ENCODE measurements at places on chromosomes 2 and 18. TPM values are rescaled to one million over a fixed set of nuclear protein-coding genes. Genes with fewer than 3 reads are reported as not detected.

DNA sequence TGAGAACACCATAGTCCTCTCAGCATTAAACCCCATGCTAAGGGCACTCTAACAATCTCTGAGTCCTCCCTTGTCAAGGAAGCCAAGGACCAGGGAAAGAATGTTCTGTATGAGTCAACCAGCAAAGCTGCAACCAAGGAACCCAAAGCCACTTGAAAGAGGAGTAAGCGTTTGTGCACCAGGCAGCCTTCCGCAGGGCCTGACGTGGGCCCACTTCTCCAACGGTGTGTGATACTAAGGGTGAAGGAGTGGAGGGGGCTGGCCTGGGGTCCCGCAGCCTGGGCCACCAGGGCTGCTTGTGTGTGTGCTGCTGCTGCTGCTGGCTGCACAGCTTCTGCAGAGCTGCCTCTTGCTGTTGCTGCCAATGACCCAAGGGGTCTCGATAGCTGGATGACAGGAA, 30.1 kb upstream of the GALNT14 start:
- no peak for DNase-seq

The C2orf68 gene
- 50.1 TPM for polyA plus RNA-seq

DNA sequence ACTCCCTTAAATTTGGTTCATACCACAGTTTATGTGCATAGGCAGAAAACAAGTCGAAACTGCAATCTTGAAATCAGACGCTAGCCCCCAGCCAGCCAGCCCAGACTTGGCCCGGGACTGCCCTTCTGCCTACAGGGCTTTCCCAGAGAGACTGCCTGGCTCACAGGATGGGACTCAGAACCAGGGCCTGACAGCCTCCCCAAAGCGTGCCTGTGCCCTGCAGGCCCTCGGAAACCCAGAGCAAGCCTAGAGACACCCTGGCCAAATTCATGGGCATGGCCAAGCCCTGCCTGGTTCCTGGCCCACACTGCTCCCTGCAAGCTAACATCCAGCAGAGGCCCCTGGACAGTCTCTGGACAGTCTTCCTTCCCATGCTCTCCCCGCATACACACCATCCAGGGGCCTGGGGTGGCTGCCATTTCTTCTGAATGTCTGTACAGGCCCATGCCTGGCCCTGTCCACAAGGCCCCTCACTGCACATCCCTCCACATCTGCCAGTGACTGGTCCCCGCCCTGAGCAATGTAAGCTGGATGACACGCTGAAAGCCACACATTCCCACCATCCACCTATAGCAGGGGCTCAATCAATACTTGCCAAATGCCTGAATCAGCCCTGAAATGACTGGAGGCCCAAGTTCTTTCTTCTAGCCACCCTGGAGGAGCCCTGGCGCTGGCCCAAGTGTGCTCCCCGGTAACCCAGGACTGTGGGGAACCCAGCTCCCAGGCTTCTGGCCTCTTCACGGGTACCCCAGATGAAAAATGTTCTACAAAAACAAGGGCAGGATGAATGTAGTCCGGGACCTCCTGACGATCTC, 73.1 kb downstream of the HDAC4 start:
- DNase-seq, result no peak

The MEIS1 gene
- polyA plus RNA-seq, result 122 TPM

DNA sequence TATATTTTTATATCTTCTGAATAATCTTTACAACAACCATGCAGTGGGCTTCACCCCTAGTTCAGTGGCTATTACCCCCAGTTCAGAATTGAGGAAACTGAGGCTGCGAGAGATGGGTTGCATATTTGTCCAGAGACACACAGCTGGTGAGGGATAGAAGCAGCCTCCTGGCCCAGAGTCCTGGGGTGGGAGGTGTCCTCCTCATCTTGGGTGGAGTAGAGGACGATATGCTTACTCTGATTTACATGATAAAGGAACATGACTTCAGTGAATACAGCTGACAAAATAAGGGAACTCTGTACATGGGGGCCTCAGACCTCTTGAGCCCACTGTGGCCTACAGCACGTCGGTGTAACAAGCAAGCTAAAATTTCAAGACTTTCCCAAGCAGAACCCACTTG, 214.7 kb downstream of the FBXO15 start:
- DNase-seq, result no peak

The SLC4A3 gene
- 5.4 TPM for polyA plus RNA-seq

DNA sequence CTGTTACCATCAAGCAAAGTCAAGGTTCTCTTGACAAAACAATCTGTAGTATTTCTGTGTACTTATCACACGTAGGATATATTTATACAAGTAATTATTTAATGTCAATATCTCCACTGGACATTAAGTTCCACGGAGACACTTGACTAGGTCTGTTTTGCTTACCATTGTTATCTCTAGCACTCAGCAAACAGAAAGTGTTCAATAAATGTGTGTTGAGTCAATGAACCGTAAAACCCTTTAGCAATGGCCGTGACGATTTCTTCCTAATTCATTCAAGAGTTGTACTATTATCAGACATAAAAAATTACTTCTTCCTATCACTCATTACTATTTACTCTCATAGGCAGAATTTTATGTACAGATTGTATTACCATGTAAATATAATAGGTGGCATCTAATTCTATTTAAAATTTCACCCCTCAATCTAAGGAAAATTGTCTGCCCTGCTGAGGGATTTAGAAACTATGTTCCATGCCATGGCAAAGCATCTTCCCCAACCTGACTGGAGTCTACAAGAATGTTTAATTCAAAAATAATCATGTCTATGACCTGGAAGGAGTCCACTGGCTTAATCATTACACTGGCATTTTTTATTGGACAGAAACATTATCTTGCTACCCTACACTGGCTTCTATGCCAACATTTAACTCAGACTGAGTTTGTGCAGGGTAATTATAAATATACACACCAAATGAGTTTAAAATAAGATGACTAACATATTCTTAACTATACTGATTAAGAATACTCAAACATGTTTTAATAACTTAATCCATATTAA, 301.9 kb downstream of the ZEB2 start:
- DNase-seq, result no peak

- no peak for DNase-seq
Measured at GRCh38 chr2:236768393-236769140, 198.9 kb downstream of the ACKR3 start.

The PARD6G gene
- polyA plus RNA-seq, result 30.2 TPM

DNA sequence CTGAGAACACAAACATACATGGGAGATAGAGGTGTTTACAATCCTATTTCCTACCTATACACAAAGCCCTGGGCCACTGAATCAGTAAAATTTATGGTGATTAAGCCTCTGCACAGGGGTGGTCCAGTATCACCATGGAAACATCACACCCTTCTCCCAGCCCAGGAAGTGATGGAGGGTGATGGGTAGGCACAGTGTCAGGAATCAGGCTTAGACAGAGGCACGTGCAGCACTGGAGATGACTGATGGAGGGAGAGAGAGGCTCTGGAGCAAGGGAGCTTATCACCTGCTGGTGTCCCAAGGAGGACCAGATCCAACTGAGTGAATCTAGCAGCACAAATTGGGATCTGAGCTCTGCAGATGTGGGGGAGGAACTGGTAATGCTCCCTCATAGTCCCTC, 117.2 kb downstream of the RPIA start:
- no peak for DNase-seq
